ENCODE measurements at places on chromosomes 2 and 18.

DNA sequence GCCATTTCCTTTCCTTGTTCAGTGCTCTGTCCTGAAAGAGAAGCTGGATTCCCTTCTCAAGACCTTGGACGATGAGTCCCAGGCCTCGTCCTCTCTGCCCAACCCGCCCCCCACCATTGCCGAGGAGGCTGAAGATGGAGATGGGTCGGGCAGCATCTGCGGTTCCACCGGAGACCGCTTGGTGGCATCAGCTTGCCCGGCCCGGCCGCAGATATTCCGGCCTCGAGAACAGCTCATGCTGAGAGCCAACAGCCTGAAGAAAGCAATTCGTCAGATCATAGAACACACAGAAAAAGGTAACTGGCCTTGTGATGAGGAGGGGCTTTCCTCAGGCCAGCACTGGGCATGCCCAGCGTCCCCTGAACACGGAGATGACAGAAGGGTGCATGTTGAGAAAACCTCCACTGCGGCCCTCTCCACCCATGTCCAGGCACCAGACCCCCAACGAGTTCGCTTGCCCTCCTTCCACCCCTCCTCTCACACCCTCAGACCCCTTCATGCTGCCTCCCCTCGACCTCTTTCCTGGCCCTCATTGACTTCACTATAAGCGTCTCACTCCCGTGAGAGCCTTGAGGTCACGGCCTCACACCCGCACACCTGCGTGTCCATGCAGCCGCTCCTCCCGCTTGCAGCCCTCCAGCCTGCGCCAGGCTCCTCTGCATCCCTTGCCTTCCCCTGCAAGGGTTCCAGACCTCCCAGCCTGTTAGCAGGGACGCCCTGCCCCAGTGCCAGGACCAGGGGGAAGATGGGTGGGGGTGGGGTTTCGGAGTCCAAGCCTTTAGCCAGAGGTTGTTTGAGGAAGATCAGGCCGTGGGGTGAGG is 95.0 kb downstream of the DGKD start:
- DNase-seq = peak; percentile 39

DNA sequence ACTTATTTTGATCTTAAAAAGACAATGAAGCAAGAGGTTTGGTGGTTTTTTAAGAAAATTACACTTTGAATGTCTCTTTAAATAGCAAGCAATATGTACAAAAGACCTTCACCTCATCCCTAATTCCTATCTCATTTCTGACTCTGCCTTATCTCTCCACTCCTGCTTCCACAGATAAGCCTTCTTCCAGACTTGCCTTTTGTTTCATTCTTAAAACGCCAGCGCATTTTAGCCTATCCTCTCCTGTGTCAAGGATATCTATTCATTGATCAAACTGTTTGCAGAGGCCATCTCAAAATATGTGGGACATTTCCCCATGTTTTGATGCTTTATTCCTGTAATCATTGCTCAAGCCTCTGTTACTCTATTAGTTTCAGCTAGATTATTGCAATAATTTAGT is 562.5 kb downstream of the PARD3B start:
- no peak for DNase-seq

- no peak for DNase-seq
Observed at GRCh38 chr2:43729491-43730174, 44.2 kb upstream of the DYNC2LI1 start.

DNA sequence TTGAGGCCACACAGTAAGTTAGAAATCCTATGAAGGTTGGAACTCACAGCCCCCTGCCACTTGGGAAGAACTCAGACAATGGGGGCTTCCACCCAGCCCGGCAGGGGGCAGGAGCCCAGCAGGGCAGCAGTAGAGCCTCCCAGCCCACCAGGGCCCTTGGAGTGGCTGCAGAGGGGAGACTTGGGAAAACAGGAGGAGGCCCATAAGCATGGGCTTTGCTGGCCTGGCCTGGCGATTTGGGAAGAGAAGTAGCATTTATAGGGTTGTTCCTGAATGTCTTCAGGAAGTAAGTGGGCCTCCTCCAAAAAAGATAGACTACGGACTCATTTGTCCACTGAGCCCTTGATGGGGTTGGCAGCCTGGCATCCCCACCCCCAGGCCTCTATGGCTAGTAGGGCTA is 17.4 kb upstream of the FOSL2 start:
- DNase-seq = no peak

DNA sequence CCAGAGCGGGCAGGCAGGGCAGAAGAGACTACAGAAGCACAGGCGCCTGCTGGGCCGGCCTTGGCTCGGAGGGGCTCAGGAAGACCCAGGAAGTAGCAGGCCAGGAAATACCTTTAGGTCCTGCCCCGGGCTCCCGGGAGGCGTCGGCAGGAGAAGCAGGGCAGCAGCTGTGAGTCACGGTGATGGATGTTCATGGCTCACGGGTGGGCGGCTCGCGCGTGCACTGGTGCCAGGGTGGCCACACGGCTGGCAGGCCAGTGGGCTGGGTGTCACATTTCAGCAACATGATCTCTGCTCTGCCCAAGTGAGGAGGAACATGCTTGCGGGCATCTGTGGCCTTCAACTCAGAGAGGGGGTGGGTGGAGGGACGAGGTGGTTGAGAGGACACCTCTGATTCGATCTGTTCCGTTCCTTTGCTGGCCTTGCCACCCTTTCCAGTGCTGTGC is 139.3 kb downstream of the KLHL29 start:
- peak; percentile 83 for DNase-seq
